ENCODE measurements at places on chromosomes 11 and 22.

DNA sequence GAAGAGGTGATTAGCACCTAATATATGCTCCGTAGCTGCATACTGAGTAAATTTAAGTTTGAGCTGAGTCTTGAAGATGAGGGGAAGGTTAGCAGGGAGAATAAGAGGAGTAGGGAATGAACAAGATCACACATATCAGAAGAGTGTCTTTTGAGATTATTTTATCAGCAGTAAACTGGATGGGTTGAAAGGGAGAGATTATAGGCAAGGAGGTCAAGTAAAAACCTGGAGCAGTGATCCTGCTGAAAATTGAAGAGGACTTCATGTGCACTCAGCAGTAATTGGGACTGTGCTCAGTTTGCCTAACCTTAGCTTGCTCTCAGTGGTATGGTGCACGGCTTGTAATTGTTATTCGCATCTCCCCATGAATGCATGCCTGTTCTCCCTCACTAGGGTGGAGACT lies 79.5 kb upstream of the PICALM start:
- no peak for DNase-seq

GRCh38 chr22:32348031-32348611 lies 9.5 kb upstream of the RFPL3 start:
- no peak for DNase-seq

DNA sequence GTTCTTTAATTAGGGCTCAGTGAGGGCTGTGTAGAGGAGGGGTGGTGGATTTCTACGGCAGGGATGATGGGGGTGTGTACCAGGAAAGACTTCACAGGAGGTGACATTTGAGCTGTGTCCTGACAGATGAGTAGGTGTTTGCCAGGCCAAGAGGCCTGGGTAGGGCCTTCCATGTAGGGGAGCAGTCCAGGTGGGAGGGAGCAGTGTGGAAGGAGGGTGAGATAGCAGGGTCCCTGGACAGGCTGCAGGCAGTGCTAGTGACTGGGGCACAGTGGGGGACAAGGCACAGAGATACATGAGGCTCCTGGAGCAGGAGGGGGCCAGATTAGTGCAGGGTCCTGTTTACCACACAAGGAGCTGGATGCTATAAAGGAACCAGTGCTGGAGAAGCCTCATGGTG lies 147.9 kb upstream of the CADM1 start:
- no peak for DNase-seq

GRCh38 chr11:6570691-6571427 lies 32.6 kb downstream of the RRP8 start:
- peak; percentile 60 for DNase-seq

DNA sequence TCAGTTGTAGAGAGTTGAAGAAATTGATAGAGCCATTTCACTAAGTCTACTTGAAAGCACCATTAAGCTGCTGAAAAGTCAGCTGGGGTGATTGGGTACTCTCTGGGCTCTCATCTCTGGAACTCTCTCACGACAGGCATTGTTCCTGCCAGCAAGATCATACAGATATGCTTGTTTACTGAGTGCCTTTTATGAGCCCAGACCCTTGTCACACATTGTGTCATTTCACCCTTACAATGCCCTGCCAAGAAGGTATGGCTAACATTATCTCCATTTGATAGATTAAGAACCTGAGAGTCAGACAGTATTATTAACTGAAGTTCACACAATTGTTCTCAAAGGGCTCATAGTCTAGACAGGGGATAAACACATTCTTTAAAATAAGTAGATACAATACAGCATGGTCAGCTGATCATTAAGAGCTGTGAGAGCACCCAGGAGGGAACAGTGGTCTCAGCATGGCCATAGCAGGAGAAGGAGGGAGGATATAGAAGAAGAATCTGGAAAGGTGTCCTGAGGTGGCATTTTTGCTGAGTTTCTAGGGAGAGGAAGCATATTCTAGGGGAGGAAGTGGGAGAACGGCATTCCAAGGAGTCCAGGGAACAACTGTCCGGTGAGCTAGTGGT lies 580.5 kb downstream of the INSC start:
- no peak for DNase-seq

DNA sequence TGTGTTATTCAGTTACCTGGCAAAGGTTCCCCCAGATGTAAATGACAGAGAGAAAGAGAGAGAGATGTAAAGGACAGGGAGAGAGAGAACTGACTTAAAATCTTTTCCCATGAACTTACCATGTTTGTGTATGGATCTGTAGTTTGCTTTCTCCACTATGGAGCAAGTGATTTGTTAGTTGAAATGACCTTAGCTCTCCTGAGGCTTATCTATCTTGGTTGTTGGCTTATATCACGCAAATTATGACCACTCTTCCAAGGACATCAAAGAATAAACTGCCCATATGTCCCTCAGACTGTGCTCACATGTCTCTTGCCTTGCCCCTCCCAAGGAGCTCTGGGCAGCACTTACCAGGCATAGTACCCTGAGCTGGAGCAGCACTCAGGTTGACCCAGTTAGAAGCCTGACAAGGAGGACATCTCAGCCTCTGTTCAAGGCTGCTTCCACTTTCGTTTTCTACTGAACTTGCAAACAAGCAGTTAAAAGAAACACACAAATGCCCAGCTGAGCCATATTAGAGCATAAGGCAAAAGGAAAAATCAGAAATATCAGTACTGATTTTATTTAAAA lies 95.3 kb upstream of the RCN1 start:
- DNase-seq, result no peak

DNA sequence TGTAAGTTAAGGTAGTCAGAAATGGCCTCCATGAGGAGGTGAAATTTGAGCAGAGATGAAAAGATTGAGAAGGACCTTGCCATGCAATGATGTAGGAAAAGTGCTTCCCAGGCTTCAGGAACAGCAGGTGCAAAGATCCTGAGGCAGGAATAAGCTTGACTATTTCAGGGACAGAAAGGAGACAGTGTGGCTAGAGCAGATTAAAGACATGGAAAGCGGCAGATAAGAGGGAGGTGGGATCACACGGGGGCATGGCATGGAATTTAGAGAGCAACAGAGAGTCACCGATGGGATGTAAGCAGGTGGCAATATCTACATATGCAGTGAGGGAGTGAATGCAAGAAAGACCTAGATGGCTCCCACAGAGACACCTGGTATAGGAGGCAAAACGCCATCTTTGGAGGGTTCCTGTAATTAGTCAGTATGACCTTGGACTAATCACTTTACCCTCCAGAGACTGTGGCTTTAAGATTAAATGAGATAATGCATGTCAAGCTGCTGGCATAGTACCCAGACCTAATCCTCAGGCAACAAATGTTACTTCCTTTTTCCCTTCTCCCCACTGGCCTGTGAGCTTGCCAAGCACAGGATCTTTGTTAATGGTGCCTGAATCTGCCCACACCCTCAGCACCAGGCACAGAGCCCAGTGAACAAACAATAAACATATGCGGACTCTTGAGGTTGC lies 24.6 kb upstream of the ACER3 start:
- no peak for DNase-seq

DNA sequence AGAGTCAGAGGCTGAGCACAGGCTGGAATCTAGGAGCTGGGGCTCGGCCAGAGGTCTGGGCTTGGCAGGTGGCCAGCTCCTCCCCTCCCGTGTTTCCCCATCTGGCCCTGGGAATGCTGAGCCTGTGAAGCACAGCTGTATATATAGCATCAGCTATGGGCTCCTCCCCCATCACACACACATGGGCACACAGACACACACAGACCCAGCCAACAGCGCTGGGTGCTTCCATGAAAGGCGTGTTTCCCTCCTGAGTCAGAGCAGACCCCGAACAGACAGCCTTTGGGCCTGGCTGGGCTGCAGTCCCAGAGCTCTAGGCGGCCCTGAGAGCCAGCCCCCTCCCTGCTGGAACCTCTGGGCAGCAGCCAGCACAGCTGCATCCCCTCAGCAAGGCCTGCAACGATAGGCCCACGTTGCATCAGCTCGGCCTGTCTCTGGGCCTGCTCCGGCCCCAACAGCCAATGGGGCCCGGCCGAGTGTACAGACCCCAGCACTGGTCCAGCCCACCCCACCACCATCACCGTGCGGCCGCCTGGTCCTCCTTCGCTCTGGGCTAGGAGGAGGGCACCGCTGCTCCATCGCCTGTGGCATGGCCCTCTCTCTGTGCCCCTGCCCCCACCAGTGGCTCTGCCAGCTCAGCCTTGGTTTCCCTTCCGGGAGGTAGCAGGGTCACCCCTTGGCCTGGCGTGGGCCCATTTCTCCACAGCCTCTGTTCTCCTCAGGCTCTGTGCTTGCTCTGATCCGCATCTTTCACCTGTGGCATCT lies 7.6 kb upstream of the SERPINH1 start:
- peak; percentile 96 for DNase-seq

GRCh38 chr11:108662700-108663099 lies 2.2 kb upstream of the DDX10 start:
- no peak for DNase-seq

DNA sequence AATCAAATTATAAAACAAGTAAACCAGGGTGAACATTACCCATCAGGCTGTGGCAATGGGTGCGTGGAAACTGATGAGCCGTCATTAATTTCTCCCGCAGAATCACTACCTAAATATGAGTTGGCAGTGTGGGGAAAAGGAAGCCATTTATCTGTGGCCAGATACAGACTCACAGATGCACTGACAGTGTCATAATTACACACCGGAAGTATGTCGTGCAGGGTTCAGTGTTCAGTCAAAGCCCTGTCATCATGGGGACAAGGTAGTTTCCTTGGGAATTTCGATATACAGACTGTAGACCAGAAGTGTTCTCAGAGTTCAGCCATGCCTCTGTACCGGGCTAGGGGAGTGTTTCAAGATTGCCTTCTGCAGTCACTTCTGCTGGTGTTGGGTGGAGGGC lies 119.2 kb upstream of the SEZ6L start:
- DNase-seq, result no peak

GRCh38 chr11:32888805-32889204 lies 3.8 kb upstream of the QSER1 start:
- no peak for DNase-seq

- no peak for DNase-seq
Measured at GRCh38 chr11:34501500-34501899, 12.1 kb downstream of the ELF5 start.

DNA sequence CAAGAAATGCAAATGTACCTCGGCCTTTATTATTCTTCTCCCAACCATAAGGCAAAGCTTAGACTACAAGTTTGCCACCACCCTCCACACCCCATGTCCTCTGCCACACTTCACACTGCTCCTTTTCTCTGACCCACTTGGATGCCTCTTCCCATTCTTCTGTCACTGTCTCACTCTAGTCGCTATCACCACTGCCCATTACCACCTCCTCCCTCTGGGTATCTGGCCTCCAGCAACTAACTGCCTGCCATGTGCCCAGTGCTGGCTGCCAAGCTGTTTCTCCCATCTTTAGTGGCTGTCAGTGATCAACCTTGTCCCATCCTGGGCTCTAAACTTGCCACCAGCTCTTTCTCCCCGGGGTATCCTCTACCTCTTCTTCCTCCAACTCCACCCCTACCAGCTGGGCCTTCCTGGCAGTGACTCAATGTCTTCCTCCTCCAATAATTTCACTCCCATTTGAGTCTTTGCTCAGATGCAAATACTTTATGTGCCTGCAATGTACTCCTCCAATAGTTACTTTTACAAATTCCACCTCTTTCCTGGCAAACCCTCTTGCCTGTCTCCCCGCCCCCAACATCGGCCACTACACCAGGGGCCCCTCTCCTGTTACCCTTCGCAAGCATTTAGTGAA lies 20.1 kb upstream of the KDM2A start:
- peak; percentile 22 for DNase-seq

DNA sequence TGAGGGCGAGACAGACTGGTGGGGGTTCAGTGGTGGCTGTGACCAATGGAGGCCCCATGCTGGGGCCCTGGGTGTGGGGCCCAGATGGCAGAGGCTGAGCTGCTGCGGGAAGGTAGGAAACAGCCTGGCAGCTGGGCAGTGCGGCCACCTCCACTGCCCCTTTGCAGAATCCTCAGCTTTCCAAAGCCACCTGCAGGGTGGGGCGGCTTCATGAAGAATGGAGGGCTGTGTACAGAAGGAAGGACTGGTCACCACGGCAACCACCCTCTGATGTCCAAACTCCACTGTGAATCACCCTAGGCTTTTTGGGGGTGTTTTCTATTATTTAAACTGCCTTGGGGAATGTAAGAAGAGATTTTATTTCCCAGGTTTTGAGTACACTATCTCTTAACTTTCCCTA lies 166.3 kb upstream of the NAV2 start:
- DNase-seq, result peak; percentile 56

GRCh38 chr22:19800761-19801244 lies 40.2 kb downstream of the TBX1 start:
- DNase-seq, result peak; percentile 86

GRCh38 chr22:32761251-32761903 lies 40.1 kb upstream of the TIMP3 start:
- DNase-seq, result no peak

DNA sequence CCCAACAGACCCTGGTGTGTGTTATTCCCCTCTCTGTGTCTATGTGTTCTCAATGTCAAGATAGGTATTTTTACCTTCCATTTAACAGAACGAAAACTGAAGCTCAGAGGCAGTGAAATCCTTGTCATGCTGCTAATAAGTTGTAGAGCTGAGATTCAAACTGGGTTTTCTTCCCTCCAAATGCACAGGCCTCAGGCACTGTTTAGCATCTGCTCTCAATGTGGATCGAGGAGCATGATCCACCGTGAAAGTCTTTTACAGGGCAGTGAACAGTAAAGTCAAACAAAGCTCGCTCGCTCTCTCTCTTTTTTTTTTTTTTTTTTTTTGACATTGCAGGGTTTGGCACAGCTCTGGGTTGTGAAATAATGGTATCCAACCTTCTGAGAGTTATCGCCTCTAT lies 401.0 kb upstream of the SYN3 start:
- no peak for DNase-seq

DNA sequence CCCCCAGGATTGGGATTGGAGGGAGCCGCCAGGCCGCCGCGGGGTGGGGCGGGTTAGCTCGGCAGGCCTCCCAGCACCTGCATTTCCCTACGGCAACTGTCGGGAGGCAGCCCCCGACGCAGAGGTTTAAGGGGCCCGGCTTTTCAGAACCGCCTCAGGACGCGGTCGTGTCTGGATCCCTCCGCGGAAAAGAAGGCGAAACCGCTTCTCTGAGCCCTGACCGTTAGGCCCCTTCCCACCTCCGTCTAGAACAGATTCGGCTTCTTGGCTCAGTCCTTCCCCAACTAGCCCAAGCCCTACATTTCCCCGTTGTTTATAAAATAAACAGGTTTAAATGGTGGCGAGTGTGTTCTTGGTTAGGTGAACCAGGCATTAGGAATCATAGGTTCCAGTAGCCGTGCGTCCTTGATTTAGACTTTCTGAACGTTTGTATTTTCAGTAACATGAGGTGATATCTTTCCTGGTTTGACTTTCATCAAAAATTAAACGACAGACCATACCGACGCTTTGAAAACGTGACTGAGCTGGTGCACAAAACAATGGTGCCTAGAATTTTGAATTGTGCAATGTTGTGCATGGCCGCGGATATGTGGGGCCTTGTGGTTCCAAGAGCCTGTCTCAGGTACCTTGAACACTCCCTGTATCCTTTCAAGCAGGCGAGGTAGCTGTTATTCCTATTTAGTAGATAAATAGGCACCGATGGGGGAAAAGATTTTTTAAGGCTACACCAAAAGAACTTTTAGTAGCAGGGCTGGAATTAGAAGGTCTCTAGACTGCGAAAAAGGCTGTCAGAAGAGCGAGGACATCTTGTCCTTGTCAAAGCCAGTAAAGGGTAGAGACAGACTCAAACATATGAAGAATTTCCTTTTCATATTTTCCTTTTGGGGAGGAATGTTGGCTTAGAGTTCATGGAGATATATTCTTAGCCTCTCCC lies 1.2 kb upstream of the HSPA8 start:
- DNase-seq, result no peak

- DNase-seq, result no peak
Measured at GRCh38 chr11:72443016-72443415, 8.7 kb upstream of the CLPB start.
